AG10803 (cell line): ENCODE measurements at places on chromosomes 1 and 21.

DNA sequence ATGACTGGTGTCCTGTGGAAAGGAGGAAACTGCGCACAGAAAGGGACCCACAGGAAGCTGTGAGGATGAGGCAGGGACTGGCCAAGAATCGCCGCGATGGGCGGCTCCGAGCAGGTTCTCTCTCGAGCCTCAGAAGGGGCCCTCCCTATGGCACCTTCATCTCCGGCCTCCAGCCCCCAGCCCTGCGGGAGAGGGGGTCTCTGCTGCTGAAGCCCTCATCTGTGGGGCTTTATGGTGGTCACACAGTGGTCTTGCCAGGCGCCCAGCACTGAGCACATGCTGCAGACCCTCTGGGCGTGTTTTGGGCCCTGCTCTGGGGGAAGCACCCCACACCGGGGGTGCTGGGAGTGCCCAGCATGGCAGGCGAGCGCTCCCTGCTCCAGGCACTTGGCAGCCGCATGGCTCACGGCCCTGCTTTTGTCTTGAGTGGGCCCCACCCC is 86.6 kb upstream of the ACTRT2 start:
- DNase-seq: no peak

DNA sequence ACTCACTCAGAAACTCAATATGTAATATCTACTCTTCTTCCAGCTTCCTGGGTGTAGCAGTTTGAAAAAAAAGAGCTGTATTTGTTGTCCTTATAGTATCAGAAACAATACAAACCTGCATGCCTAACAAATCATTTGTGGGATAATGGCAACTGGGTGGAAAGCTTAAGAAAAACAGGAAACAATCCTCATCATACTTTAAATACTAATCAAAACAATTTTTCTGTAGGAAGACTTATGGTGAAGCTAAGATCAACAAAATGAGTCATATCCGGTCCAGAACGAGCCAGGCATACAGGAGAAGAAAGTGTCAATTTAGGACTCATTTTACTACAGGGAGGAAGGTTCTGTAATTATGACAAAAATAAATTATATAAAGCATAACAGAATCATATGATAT is 181.8 kb upstream of the ADGRL4 start:
- peak; percentile 1 for DNase-seq

GRCh38 chr1:110736900-110737605 is 62.3 kb upstream of the KCNA3 start:
- DNase-seq: no peak

- DNase-seq: no peak
These were observed 111.7 kb downstream of the KCNN3 start for GRCh38 chr1:154758346-154758745.

DNA sequence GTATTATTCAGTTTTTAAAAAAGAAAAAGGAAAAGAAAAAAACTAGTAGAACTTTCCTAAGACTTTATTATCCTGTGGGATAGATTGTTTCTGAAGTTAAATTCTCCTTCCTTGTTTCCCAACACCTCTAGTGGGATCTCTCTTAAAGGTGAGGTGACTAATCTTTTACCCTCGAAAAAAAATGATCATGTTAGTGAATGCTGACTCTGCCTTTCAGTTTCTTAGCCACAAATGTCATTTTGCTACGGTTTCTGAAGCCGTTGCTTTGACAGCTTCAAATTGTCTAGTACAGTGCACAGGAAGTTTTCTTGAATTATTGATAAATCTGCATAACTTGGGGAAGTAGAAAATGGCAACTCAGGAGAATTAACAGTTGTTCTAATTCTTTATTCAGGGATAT is 13.0 kb upstream of the NEK7 start:
- DNase-seq: no peak

DNA sequence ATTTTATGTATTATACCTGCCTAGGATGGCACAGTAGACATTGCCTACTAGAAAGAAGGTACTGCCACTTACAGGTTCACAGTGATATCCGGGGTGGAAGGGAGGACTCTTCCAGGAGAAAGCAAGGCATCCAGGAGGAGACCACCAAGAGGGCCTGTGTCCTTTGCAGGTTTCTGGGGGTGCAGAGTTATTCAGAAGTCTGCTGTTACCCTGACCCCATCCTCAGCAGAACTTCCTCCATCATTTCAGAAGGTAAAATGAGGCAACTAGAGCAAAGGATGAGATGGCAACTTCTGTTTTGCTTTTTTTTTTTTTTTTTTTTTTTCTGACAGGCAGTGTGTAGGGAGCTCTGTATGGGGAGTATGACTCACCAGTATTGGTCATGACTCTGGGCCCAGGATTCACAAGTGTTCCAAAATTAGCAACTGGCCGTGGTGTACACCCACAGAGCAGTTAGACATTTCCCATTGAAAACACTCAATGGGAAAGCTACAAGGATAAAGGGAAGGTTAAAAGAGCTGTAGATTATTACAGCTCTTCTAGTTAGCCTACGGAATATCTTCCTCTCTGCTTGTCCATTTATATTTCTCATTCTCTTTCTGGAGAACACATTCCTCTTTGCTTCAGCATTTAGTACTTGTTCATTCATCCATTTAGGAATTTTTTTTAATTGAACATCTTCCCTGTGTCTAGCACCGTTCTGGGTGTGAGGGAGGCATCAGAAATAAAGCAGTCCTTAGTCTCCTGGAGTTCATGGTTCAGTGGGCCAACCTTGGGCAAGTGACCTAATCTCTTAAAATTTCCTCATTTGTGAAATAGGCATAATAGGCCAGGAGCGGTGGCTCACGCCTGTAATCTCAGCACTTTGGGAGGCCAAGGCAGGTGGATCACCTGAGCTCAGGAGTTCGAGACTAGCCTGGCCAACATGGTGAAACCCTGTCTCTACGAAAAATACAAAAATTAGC is 50.5 kb upstream of the PPP2R5A start:
- peak; percentile 95 for DNase-seq

- DNase-seq: peak; percentile 63
These were observed 25.0 kb downstream of the RLF start for GRCh38 chr1:40185951-40186864.

DNA sequence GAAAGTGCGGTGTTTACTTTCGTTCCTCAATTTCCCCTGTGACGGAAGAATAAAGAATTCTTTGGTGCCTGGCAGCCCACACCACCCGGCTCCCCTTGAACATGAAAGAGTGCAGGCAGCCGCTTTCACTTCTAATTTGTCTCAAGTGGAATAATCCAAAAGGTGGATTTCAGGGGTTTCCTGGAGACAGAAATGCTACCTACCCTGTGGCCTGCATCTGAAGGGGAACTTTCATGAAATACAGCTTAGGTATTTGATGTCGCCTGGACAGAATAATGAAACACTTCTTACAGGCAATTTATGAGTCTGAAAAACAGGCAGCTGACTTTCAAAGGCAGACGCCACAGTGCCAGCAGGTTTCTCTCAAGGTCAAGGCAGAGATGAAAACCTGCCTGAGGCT is 169.5 kb upstream of the USP24 start:
- no peak for DNase-seq

GRCh38 chr21:25637851-25638659 is 1.0 kb upstream of the JAM2 start:
- DNase-seq: peak; percentile 4

DNA sequence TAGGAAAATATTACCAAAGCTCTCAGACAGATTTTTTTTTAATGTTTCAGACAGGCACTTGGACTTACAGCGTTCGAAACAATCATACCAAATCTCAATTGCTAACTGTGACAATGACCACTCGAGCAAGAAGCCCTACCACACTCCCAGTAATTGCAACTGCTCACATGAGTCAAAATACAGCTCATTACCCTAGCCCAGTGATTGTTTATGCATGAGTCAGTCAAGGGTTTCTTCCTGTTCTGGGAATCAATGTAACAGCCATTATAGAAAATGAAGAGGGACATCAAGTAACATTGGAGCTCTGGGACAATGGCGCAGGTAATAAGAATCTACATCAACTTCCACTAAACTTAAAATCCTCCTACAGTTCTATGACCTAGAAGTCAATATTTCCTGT is 56.1 kb upstream of the SH3GLB1 start:
- peak; percentile 64 for DNase-seq

GRCh38 chr21:44907966-44908895 is 12.5 kb downstream of the ITGB2 start:
- DNase-seq: no peak

DNA sequence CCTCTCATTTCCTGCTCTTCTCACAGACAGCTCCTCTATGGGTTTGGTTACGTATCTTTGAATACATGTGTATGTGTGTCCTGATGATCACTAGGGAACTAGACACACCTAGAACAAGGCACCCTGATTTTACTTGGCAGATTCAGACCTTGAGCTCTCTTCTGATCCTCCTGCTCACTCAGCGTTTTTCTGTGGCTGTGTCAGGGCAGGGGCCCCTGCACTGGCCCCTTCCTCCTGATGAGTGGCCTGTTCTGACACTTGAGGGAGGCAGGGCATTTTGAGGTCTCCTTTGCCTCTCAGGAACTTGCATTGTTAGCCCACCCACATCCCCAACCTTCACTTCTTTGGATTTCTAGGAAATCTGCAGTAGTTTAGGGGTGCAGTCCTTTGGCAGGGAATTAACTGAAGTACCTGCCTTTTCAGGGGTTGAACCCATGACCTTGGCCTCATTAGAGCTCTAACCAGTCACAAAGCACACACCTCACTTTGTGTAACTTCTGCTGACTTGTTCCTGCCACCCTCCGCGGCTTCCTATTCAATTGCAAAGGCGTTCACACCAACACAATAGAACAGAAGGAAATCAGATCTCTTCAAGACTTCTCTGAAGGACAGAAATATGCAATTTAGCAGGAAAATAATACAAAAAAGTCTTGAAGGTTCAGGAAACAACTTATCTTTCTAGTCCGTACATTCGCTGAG is 8.8 kb downstream of the SMYD2 start:
- no peak for DNase-seq

DNA sequence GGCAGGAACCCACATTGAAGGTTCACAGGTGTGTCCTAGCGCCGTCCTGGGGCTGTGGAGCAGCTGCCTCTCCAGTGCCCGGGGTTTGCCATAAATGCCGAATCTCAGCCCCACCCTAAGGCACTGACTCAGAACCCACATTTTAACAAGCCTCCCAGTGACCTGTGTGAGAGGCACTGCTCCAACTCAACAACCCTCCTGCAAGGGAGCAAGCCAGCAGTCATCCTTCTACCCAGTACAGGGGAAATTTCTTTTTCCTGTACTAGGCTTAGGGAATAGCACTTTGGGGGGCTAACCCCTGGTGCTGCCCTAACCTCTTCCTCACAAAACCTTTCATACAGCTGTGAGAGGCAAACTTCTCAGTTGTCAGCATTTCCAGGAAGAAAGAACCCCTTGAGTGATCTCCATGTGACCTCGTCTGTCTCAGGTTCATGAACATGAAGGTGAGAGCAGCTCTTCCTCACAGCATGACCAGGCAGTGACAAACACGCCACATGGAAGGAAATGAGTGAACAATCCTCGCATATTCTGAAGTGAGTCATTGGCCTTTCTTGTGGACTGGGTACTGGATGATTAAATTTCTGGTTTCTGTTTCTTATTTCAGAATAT is 11.4 kb upstream of the BCAR3 start:
- peak; percentile 84 for DNase-seq

- peak; percentile 62 for DNase-seq
These were observed 639.5 kb downstream of the MATN1 start for GRCh38 chr1:30083800-30084464.

DNA sequence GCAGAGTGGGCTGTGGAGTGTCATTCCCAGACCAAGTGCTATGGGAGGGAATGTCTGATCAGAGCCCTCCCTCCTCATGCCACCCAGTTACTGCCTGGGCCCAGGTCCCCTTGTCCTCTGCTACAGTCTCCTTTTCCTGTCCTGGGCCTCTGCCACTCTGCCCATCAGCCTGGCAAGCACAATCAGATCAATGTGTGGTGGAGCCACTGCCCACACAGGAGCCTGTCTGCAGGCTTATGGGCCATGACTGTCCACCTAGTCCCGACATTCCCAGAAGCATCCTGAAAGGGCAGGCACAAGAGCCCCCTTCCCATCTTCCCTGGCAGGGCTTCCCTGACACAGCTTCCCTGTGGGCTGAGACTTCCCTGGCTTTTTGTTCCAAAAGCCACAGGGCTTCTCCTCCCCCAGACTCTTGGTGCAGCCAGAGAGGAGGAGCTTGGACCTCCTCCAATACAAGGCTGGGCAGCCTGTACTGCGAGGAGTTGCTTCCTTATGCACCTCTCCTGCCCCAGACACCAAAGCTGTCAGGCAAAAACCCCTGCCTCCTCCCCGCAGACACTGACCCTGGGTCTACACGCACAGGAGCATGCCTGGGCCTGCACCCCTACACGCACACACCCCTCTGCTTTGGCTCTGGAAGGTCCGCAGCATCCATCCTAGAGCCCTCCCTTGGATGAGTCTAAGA is 29.2 kb upstream of the CNTN2 start:
- peak; percentile 41 for DNase-seq

DNA sequence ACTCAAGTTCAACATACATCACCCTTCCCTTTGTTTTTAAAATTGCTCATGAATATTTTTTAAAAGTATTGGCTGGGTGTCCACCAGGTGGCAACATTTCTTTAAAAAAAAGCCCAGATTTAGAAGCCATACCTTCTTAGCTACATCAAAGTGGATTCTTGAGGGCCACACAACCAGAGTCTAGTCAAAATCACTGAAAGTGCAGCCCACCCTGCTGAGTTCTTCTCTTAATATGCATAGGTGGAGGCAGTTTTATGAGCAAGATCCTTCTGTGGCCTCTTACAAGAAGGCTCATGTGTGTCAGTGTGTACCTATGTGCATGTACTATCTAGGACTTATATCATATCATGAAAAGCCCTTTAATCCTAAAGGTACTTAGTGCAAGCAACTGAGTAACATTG is 16.9 kb upstream of the GNG12 start:
- DNase-seq: peak; percentile 37

DNA sequence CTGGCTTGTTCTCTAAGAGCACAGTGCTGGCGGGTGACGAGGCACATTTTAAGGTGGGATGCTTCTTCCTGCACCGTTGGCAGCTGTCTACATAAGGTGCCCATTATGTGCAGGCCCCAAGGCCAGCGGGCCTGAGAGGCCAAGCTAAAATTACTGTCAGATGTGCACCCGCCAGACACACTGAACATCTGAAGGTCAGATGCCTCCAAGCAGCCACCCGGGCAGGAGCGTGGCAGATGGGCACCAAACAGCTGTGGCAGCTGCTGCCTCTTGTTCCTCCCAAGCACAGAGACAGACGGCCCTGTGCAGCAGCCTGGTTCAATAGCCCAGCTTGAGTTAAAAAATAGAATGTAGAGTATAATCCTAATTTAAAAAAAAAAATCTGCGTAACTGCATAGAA is 211.9 kb upstream of the EDN2 start:
- no peak for DNase-seq

- peak; percentile 43 for DNase-seq
These were observed 102.9 kb downstream of the FASLG start for GRCh38 chr1:172761581-172762486.

- no peak for DNase-seq
These were observed 15.2 kb downstream of the GALNT2 start for GRCh38 chr1:230082211-230082610.

DNA sequence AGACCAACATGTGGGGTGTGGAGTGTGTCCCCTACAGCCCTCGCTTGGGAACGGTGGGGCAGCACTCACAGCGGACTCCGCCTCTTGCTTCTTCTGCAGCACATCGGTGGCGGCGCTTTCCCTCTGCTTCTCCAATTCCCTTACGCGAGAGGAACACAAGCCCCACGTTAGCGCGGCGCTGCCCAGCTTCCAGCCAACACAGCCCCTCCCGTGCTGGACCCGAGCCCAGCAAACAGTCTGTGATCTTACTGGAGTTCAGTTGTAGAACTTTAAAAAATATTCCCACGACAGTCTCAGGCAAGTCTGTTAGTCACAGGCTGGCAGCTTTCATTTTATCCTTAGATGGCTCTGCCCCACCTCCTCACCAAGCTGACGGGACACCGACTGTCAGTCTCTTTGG is 13.6 kb downstream of the THAP3 start:
- DNase-seq: peak; percentile 70
